Muscle of back (tissue), 13 donors: ENCODE measurements at places on chromosomes 7 and 10. TPM values are rescaled to one million over a fixed set of nuclear protein-coding genes. Genes with fewer than 3 reads are reported as not detected.

DNA sequence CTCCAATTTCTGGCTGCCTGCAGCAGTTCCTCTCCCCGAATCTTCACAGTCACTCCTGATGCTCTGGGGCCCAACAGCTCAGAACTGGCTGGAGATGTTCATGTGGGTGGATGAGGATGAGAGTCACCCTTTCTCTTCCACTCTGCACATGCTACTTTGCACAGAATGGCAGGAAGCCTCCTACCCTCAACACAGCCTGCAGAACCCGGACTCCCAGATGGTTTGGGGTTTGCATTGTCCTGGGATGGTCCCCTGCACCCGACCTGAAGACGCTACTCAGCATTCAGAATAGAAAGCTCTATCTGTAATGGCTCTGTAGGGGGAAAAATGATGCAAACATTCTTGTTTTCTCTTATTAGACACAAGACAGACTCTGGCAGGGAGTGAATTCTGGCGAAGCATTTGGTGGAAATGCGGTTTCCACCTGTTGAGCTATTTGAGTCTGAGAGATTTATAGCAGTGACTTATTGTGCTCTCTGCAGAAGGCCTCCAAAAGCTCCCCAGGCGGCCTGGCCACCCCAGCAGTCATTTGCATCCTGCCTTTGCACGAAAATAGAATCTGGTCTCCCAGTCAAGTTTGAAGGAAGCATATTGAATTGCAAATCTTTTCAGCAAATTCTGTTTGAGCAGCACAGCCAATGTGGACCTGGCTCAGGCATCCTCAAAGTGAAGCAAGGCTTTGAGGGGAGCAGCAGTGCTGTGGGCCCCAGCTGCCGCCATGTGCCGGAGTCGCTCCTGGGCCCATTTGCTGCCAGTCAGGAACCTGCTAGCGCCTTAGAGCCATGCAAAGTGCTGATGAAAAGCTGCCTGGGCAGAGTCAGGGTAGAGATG, 309.3 kb downstream of the TCERG1L start:
- DNase-seq = peak; percentile 30

Gene SLC18A3
- polyA plus RNA-seq = not detected

DNA sequence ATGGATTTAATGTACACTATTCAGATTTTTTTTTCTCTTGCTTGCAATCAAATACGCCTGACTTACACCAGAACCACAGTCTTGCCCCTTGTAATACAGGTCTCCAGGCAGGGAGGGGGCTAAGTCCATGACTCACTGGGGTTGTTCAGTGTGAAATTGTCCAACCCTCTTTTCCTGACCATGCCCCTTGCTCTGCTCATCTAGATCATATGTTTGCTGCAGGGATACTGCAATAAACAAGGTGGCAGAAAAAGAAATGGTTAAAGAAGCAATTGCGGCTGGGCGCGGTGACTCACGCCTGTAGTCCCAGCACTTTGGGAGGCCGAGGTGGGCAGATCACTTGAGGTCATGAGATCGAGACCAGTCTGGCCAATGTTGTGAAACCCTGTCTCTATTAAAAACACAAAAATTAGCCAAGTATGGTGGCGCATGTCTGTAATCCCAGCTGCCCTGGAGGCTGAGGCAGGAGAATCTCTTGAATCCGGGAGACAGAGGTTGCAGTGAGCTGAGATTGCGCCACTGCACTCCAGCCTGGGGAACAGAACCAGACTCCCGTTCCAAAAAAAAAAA, 85.5 kb downstream of the TMEM130 start:
- DNase-seq = no peak

DNA sequence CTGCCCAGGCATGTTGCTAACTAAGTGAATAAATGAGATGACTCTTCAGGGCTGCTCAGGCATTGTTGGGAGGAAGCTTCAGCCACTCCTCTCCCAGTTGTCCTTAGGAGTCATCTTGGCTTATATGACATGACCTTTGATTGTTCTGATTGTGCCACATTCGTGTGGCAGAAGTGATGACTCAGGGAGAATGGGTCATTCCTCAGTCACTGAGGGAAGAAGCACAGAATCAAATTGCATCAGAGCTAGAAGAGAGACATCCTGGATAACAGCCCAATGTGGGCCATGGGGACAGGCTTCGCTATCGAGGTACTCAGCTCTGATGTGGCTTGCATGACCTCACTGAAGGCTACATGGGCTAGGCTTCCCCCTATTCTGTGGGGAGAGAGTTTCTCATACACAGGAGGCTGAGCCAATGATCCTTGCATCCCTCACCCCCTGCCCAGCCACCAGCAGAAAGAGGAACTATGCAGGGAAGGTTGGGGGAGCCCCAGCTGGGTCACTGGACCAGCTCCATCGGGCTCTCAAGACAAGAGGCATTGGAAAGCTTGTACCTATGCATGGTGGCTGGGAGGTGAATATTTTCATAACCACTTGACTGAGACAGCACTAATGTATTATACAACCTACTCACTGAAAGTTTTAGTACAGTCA, 6.0 kb upstream of the HMX3 start:
- no peak for DNase-seq

DNA sequence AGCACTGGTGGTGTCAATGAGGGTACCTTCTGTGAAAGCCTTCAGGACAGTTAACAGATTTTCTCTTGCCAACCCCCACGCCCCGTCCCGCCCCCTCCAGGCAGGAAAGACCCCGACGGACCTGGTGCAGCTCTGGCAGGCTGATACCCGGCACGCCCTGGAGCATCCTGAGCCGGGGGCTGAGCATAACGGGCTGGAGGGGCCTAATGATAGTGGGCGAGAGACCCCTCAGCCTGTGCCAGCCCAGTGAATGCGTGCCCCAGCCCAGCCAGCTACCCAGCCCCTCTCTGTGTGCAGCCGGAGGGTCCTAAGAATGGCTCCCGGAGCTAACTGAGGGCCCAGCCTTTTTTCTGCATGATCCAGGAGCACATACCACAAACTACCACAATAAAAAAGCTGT, 713 bp upstream of the HOGA1 start:
- no peak for DNase-seq

DNA sequence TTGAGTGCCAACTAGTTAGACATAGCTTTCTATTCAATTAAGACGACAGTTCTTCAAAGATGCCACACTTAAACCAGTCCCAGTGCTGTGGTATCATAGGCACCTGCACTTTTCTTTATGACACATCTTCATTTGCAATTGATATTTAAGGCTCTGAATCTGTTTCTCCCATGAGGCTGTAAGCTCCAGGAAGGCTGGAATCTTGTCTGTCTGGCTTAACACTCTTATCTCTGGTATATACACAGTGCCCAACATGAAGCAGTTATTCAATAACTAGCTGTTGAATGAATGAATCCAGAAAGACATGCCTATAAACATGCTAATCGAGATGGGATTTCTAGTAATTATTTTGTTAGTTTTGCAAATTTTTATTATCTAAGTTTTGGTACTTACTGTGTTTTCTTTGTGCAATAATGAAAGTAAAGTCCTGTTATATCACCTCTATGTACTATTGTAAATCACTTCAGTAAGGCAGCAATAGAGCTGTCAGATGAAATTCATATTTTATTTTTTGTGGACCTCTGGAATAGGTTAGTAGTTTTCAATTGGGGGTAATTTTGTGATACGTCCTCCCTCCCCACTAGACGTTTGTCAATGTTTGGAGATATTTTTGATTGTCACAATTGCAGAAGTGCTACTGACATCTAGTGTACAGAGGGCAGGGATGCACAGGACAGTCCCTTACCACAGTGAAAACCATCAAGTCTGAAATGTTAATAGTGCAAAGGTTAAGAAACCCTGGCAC, 51.3 kb upstream of the STEAP4 start:
- no peak for DNase-seq

GRCh38 chr10:100340948-100341847, 5.8 kb upstream of the SCD start:
- peak; percentile 48 for DNase-seq

Gene PRSS37
- polyA plus RNA-seq = not detected

Gene MAGI2
- polyA plus RNA-seq = 6.7 TPM

Gene HOXA1
- 1.0 TPM for polyA plus RNA-seq

- DNase-seq = no peak
Measured at GRCh38 chr10:80517416-80518142, 20.1 kb upstream of the SH2D4B start.

Gene MOGAT3
- polyA plus RNA-seq = not detected

DNA sequence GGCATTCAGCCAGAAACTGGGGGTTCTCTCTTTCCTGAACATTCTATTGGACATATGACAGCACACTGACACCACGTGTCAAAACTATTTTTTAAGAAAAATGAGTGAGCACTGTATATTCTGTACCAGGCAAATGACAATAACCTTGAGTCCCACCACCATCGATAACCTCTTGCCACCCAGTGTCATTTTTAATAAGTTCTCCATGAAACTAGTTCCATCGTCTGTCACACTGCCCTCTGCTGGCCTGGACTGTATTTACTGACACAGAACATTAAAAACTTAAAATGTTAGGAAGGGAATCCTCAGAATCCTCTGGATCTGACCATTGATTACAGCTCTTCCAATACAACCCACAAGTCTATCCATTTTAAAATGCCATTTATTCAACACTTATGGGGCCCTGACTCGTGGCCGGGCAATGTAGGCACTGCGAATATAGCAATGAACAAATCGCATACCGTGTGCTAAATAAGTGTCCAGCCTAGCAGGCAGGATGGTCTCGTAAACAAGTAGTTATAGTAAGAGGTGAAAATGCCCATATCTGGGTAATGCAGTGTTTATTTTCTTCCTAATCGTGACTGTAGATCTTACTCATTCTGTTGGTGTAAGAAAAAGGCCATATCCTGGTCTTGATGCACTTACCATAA, 35.9 kb upstream of the CACNB2 start:
- peak; percentile 4 for DNase-seq

GRCh38 chr7:82244947-82245517, 198.5 kb downstream of the CACNA2D1 start:
- no peak for DNase-seq

DNA sequence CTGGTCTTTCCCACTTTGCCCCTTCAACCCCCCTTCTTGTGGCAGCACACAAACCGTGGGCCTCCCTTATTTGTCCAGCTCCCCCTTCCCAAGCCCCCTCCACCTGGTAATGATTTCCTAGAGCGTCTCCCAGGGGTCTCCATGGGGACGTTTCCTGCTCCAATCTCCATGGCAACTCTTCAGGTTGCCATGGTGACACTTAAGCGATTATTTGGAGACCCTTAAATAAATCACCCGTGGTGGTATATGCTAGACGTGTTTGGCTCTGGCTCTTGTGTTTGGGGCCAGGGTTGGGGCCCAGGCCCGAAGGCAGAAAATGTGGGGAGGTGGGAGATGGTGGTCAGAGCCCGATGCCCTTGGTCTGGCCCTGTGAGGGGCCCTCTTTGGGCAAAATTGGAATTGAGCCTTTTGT, 41.1 kb upstream of the DLG5 start:
- DNase-seq = peak; percentile 61

DNA sequence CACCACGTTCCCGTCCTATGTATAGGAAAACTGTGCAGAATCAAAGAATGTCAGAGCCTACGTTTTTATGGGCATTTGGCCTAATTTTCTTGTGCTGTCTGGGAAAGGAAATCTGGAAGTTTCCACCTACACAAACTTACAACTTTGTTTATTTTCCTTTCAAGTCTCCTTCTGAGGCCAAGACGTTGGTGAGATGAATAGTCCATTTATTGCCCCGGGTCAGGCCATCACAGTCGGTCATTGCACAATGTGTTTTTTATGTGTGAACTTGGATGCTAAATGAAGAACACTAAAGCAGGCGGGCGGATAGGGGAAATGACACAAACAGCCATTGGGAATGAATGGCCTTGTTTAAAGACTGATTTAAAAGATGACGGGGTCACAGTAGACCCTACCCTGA, 38.6 kb downstream of the TRIL start:
- no peak for DNase-seq

DNA sequence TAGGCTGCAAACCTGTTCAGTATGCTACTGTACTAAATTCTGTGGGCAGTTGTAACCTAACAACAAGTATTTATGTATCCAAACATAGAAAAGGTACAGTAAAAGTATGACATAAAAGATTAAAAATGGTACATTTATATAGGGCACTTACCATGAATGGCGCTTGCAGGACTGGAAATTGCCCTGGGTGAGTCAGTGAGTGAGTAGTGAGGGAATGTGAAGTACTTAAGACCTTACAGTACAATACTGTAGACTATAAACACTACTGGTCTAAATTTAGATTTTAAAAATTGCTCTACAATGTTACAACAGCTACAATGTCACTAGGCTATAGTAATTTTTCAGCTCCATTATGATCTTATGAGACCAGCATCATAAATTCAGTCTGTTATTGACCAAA, 146.0 kb upstream of the GNAI1 start:
- peak; percentile 33 for DNase-seq

Gene CCDC172
- not detected for polyA plus RNA-seq

- no peak for DNase-seq
Measured at GRCh38 chr7:148334441-148334956, 256.1 kb upstream of the C7orf33 start.

GRCh38 chr10:46530249-46531186, 25.9 kb downstream of the GPRIN2 start:
- DNase-seq = peak; percentile 94

Gene LRRD1
- 0.53 TPM for polyA plus RNA-seq

DNA sequence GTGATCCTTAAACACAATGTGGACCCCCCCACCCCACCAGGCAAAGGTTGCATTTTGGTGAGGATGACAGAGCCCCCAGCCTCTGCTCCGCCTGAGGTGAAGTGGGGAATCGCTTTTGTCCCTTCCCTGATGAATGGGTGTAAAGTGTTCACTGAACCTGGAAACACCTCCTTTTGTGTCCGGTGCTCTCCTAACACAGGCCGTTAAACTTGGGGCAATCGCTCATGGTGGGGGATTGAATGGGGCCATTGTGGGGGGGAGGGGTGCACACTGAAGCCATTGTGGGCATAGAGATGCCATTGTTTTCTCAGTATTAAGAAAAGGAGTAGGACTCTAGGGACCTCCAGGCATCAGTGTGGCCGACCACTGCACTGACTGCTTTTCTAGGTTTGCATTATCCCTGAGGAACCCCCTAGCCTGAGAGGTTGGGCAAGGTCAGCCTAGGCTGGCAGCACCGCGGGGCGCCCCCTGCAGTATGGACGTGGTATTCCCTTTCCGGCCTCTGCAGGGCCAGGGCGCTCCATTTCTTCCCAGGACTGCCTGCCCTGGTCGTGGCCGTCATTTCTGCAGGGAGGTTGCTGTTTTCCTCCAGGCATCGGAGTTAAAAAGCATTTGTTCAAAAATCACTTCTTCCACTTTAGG, 158.3 kb downstream of the TCF7L2 start:
- no peak for DNase-seq

GRCh38 chr10:96136810-96137209, 6.7 kb downstream of the ZNF518A start:
- DNase-seq = no peak

Gene NPVF
- polyA plus RNA-seq = not detected

- no peak for DNase-seq
Measured at GRCh38 chr10:67171970-67172369, 246.1 kb downstream of the LRRTM3 start.

- DNase-seq = peak; percentile 73
Measured at GRCh38 chr7:117157241-117158209, 165.3 kb downstream of the WNT2 start.

- peak; percentile 94 for DNase-seq
Measured at GRCh38 chr10:58952162-58952601, 224.3 kb upstream of the PHYHIPL start.

- no peak for DNase-seq
Measured at GRCh38 chr7:65338346-65338745, 35.3 kb upstream of the ZNF92 start.

Gene VPS37D
- polyA plus RNA-seq = 2.1 TPM

Gene FANK1
- polyA plus RNA-seq = 0.39 TPM
